ENCODE measurements at places on chromosomes 13 and 19.
A peak's percentile ranks its signal among the peaks of the same experiment; 100 is the strongest.

GRCh38 chr13:28421676-28422410 is 73.1 kb downstream of the FLT1 start:
- DNase-seq: no peak

DNA sequence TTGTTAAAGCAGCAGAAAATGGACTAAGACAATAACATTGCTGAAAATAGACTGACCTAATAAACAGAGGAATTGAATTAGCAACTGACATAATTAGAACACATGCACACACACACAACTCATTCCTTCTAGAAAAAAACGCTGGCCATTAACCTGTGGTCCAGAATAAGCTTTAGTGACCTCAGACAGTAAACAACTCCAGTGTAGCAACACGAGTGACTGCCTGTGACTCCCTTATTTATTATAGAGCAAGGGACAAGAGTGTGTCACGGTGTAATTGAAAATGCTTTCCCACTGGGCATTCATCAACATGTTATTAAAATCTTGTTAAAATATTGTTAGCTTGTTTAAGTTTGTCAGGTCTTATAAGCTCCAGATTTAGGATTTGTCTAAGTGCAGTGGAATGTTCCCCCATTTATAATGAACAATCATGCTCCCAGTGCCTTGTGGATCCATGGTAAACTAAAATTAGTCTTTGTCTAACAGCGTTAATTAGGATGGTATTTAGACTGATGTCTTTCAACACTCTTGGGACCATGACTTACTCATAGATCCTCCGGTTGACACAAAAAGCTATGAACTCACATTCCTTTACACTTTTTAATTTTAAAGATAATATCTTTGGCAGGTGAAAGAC is 111.7 kb upstream of the IRS2 start:
- no peak for DNase-seq

GRCh38 chr19:43526884-43527859 is at the start of gene ETHE1:
ETHE1 (minus strand) TSS chr19:43527201; CDS start chr19:43527177, 24 bp downstream.
- DNase-seq: peak; percentile 87

- no peak for DNase-seq
Measured at GRCh38 chr13:76796851-76797250, 89.4 kb downstream of the KCTD12 start.

DNA sequence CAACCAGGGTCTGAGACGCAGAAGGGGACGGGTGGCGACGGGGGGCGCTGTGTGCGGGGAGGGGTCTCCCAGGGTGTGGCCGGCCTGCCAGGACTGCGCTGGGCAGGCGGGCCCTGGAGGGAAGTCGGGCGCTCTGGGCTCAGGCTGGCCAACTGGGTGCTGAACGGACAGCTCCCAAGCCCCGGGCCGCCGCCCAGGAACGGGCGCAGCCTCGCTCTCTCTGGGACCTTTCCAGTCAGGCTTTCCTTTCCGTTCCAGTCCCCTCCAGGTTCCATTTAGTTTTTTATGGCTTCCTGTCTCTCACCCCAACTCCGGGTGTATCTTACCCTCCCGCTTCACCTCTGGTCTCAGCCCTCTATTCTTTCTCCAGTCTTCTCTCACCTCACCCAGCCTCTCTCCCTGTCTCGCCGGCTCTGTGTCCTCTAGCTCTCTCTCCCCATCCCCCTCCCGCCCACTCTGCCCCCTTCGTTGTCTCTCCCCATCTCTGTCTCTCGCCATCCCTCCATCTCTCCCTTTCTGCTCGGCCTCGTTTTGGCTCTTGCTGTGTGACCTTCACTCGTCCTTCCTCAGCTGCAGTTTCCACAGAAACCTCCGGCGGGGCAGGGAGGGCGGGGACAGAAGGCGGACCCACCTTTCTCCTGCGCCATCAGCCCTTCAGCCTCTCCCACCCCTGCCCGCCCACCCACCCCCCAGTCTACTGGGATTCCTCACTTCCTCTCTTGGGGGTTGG is 3.3 kb upstream of the ATP1A3 start:
- DNase-seq: peak; percentile 82

DNA sequence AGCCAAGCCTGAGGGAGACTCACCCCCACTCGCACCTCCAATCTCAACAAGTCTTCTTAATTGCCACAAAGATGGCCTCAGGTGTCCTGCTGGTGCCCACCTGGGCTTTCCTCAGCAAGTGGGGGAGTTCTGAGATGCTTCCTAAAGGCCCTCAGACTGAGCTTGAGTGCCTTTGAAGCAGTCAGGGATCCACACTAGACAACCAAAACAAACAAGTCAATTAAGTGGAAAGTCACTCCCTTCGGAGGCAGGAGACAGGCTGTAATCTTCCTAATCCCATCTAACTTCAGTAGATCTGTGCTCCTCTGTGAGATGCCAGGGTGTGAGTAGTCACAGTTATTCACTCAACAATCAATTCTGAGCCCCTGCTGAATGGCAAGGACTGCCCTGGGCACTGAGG is 68.3 kb upstream of the SERP2 start:
- no peak for DNase-seq

GRCh38 chr19:4636151-4636717 is 3.1 kb upstream of the TNFAIP8L1 start:
- DNase-seq: peak; percentile 84

GRCh38 chr13:23599083-23599925 is 29.1 kb downstream of the TNFRSF19 start:
- peak; percentile 66 for DNase-seq

- DNase-seq: no peak
Measured at GRCh38 chr19:21789466-21790085, 22.2 kb upstream of the ZNF100 start.

DNA sequence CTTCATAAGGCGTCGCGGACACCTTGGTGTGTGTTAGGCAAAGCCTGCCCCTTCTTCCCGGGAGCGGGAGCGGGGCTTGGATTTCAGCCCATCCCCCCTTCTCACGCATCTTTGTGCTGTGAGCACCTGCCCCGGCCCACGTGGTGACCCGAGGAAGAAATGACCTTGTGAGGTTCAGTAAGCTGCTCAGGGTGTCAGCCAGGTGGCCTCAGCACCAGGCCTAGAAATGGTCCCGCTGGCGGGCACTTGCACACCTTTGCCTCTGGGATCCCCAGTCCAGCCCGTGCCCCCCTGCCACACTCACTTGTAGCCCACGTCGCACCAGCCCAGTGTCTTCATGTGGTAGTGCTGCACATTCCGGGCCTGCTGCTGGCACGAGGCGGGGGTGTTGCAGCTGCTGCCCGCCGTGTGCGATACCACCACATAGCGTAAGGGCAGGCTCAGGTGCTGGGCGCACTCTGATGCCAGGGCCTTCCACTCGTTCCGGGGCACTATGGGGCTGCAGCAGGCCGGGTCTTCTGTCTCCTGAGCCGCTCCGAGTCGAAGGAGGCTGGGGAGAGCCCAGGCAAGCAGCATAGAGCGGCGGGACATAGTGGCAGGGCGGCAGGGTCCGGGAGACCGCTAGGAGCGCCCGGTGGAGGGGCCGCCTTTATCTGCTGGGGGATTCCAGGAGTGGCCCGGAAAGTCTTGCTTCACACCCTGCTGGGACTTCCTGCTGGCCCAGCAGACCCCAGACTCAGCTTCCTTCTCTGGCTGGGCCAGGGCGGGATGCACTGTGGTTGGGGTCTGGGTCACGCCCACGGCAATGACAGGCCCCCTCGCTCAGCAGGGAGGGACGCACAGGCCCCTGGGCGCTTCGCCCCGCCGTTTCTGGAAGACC is at the start of gene PGLYRP1:
Gene PGLYRP1, minus strand, starts transcription at position 623 of the 880 bp plus-strand sequence. Its CDS starts 32 bp downstream, at position 591.
- peak; percentile 4 for DNase-seq

DNA sequence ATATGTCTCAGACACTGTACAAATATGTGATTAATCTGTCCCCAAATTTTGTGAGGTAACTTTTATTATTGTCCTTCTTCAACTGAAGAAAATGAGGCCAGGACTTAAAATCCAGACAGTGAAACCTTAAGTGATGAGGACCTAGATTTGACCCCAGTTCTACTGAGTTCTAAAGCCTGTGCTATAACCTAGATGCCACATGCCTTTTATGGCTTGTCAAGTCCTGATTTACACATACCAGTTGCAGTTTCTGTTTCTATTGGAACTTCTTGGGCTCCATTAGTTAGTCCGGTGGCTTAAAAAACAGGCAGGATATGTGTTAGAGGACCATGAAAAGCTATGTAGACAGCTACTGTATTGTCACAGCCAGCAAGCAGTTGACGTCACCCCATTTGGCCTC is 436.5 kb upstream of the KLHL1 start:
- DNase-seq: no peak

DNA sequence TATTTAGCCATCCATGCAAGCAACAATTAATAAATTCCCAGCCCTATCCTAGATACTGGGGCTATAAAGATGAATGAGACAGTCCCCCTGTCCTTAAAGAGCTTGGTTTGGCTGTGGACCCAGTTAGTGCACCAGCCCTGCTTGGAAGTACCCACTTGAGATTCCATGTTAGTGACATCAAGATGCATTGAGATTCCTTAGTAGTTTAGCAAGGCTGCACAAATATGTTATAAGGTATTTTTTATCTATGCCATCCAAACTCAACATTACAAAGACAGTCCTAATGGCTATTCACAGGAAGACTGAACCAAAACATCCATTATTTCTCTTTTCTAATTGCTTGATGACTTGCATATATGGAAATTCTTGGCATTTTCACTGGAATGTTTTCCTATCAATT is 48.8 kb upstream of the RAP2A start:
- DNase-seq: no peak

DNA sequence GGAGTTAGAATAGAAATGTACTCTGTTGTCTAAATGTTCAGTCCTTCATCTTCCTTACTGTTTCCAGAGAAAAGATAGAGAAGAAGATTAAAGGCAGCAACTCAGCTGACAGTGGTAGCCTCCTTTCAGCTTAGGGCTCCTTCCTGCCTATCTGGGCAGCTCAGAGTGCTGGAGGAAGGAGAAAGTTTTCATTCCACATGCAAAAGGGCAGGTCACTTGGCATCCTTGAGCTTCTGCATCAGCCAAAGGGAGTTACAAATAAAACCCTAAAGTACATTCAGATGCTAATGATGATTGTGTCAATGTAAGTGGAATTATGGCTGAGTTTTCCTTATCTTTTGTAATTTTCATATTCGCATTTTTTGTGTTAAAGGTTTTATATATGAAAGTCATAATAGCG is 58.9 kb downstream of the ESD start:
- no peak for DNase-seq

- peak; percentile 55 for DNase-seq
Measured at GRCh38 chr19:40191836-40192646, 815 bp downstream of the MAP3K10 start.

GRCh38 chr19:54660964-54661363 is 1.8 kb upstream of the LILRB4 start:
- DNase-seq: no peak

GRCh38 chr13:29453617-29454011 is 141.9 kb downstream of the SLC7A1 start:
- DNase-seq: no peak

- DNase-seq: no peak
Measured at GRCh38 chr13:64397701-64398100, 2832.4 kb downstream of the PCDH9 start.

GRCh38 chr13:42039946-42040729 is 8.3 kb upstream of the DGKH start:
- DNase-seq: peak; percentile 93

- peak; percentile 28 for DNase-seq
Measured at GRCh38 chr13:59038824-59039223, 1124.9 kb downstream of the DIAPH3 start.

DNA sequence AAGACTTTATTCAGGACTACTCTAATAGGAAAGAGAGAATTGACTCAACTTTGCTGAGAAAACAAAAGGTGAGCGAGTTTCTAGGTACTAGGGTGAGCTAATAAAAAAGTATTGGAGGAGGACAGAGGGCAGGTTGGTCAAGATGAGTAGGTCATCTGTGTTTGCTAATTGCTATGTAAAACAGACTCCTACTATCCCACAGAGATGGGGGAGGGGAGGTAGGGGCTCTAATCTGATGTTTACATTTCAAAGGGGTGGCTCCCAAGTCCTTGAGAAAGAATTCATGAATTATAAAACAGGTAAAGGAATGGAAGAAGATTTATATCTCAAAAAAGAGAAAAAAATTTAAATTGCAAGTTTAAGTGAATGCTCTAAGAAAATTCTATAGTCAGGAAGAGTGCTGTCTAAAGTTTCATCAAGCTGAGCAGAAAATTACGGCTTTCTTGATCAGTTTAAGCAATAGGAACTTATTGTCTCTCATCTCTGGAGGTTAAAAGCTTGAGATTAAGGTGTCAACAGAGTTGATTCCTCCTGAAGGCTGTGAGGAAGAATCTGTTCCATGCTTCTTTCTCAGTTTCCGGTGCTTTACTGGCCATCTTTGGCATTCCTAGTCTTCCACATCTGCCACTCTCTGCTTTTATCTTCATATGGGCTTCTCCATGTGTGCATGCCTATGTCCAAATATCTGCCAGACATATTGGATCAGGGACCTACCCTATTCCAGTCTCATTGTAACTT is 790.3 kb downstream of the SLITRK5 start:
- DNase-seq: no peak

- no peak for DNase-seq
Measured at GRCh38 chr13:33353210-33353609, 67.7 kb upstream of the STARD13 start.

- DNase-seq: peak; percentile 3
Measured at GRCh38 chr19:39913682-39914333, 20.6 kb downstream of the FCGBP start.

- peak; percentile 35 for DNase-seq
Measured at GRCh38 chr13:113138792-113139551, 16.4 kb downstream of the F10 start.

GRCh38 chr19:15864824-15865223 is 33.0 kb downstream of the CYP4F2 start:
- DNase-seq: no peak

GRCh38 chr19:49361438-49362047 is 673 bp downstream of the TEAD2 start:
- peak; percentile 94 for DNase-seq

DNA sequence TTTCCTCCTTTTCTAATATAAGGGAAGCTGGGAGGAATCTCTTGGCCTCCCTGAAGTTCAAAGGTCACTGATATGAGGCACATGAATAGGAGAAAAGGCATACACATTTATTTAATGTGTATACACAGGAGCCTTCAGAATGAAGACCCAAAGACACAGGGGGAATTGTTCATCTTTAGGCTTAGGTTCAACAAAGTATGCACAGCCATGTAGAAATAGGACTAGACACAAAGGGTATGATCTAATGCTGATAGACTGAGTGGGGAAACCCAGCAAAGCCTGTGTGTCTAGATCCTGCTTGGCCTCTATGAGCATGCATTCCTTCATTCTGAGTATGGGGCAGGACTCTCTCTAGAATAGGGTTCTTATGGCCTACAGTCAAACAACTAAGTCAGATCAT is 177.1 kb upstream of the RFC3 start:
- DNase-seq: no peak

DNA sequence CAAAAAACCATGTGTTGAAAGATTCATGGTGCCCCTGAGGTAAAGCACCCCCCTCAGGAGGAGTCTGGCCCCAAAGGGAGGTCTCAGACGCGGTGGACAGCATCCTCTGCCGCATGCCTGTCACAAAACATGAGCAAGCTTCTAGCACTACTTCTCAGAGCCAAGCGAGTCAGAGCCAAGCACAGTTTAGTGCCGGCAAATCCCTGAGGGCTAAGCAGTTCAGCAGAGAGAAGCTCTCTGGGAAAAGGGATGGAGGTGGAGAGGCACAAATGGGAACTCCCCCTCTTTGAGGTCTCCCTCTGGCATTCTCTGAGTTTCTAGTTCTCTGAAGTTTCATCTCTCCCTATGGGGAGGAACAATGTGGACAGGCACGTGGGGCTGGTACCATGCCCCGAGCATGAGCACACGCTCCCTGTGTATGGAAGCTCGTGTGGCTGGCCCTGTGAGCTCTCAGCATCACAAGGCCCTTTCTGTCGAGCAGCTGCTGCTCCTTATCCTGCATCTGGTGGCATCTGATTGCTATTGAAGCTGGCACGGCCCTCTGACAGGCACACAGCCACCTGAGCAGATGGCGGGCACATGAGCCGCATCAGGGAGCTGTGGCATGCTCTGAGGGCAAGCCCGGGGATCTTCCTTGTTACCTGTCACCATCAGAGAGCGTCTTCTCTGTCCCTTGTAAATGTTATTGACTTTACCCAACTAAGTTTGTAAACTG is 325.1 kb downstream of the SLC7A1 start:
- no peak for DNase-seq
